Lower leg skin (tissue), 4 donors: ENCODE measurements at places on chromosomes 3 and 15.
A peak's percentile ranks its signal among the peaks of the same experiment; 100 is the strongest.

DNA sequence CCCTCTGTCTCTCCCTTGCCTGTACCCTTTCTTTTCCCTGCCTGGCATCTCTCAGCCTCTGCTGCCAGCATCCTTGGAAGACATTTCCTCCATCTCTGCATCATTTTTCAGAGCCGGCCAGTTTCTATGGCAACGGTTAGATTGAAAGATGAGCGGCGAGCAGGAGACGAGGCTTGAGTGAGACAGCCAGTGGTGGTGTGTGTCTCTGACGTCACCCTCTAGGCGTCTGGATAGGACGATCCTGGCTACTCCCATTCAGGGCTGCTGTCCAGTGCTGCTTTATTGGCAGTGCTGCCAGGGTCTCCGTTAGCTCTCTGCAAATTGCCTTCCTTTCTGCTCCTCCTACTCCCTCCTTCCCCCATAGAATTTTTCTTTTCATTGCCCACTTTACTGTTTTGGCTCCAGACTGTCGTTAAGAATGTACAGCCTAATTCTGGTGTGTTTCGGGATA is 57.9 kb downstream of the TRAK1 start:
- no peak for DNase-seq

DNA sequence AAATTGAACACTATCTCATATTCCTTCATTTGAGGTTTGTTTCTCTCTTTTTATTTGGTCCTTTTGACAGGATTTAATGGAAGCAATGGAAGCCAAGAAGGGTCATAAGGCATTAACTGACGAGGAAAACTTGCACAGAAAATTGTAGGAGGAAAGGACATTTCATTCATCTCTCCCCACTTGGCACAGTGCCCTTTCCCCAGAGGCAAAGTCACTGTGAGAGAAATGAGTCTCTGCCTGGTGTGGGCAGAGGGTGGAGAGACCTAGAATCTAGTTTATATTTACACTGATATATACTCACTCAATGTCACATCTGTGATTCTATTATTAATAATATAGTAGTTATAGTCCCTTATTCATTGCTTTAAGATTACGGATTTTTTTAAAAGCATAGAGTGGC is 324.6 kb upstream of the IL12A start:
- no peak for DNase-seq

DNA sequence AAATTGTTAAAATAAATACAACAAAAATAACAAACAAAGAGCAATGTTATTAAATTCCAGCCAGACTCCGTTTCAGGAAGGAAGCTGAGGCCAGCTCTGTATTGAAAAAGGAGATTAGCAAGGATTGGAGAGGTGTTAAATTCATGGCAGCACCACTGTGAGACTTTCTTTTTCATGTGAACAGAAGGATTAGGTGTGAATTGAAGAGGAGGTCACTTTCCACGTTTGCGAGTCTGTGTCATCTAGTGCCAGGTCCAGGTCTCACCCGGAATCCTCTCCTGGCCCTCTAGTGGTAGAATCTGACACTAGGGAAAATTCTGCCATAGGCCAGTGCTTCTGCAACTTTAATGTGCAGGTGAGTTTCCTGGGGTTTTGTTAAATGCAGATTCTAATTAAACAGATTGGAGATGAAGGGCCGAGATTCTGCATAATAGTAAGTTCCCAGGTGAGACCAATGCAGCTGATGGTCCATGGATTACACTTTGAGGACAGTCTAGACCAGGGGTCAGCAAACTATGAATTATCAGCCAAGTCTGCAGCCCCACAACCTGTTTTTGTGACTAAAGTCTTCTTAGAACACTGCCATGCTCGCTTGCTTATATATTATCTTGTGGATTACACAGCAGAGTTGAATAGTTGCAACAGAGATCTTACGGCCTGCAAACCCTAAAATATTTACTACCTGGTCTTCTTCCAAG is 9.2 kb upstream of the SLC6A1 start:
- DNase-seq = peak; percentile 18

DNA sequence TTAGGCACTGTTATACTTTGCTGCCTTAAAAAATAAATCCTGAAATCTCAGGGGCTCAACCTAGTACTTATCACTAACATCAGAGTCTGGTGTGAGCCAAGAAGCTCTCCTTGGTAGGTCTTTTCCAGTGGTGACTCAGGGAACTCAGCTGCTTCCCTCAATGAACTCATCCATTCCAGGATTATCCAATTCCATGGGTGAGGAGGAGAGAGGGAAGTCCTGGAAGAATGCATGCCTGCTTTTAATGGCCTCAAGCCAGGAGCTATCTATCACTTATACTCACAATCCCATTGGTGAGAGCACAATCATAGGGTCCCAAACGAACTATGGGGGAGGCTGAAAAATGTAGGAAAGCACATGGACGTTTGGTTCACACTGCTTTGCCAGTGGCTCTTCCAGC is 113.6 kb downstream of the POLR2M start:
- DNase-seq = no peak

- no peak for DNase-seq
These were observed 632 bp upstream of the IDH3A start for GRCh38 chr15:78148392-78149067.

DNA sequence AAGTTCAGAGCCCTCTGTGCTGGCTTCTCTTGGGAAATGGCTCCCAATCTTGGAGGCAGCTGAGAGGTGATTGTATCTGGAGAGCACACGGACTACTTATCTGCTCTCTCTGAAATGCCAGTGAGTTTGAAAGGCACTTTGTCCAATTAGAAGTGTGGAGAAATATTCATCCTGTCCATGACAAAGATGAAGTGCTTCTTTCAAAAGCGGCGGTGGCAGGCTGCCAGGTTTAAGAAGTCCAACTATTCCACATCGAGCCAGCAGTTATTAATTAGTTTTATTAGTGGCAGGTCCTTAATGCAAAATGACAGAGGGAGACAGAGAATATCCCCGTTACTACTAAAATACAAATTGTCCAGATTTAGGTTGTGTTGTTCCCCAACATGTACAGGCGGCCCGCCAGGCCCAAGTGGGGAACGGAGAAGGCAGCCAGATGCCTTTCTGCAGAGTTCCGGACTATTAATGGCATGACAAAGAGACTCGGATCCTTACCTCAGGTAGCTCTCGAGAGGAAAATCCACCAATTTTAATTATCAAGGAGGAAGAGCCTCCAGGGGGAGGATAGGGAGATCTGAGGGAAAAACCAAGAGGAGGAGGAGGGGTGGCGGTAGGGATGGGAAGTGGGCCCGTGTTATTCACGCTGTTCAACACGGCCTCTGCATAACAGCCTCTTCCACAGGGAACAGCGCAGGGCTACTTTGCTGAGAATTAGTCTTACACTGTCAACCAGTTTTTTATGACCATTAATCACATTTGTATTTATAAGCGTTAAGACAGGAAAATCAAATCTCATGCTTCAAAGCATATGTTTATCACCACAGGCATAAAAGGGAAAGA is 42.0 kb downstream of the RORA start:
- DNase-seq = no peak
